MG63 (cell line): ENCODE measurements at places on chromosomes 5 and 9.
A peak's percentile ranks its signal among the peaks of the same experiment; 100 is the strongest.

DNA sequence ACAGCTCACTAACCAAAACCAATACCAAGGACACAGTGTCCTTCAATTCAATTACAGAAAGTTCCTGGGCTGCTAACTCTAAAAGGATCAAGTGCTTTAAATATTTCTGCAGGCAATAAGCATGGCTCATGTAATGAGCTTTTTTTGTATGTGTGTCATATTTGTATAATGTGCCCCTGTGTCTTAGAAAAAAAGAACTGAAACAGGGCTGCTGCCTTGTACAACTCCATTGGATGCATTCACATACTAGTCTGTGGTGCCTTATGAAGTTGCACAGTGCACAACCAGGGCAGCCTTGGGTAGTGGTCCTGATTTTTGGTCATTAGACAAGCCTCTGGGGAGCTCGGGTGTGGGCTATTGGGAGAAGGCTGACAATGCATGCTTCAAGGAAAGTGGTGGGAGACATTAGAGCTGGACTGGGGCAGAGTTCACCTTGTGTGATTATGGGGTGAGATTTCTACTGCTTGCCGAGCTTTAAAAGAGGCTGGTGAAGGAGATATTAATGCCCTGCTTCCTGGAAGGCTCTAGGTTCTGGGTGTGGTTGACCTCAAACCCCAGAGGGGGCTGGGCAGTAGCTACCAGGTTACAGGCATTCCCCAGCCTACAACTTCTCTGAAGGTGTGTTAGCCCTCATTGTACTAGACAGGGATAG is 3.6 kb upstream of the CPEB4 start:
- DNase-seq: no peak

GRCh38 chr9:95090023-95090791 is 227.3 kb downstream of the FANCC start:
- DNase-seq: no peak

DNA sequence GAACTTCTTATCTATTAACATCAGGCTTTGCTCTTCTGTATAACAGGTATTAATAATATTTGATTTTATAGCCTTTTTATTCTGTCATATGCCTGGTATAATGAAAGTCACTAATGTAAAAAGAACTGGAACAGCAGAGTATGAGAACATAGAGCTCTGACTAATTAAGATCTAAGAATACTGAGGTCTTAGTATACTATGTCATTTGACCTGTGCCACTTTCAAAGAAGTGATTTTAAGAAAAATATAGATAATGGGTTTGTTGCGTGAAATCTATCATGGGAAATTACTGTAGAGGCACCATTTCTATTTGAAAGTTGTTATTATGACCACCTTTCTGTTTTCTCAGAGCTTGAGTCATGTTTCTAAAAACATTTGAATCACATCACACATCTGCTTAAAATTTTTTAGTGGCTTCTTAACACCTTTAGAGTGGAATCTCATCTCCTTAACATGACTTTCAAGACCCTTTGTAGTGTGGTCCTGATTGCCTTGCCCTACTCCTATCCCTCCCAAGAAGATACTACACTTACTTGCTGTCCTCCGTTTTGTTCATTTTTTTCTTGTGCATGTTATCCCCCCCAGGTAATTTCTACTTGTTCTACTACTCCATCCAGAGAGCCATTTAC is 14.3 kb downstream of the WDR36 start:
- no peak for DNase-seq

DNA sequence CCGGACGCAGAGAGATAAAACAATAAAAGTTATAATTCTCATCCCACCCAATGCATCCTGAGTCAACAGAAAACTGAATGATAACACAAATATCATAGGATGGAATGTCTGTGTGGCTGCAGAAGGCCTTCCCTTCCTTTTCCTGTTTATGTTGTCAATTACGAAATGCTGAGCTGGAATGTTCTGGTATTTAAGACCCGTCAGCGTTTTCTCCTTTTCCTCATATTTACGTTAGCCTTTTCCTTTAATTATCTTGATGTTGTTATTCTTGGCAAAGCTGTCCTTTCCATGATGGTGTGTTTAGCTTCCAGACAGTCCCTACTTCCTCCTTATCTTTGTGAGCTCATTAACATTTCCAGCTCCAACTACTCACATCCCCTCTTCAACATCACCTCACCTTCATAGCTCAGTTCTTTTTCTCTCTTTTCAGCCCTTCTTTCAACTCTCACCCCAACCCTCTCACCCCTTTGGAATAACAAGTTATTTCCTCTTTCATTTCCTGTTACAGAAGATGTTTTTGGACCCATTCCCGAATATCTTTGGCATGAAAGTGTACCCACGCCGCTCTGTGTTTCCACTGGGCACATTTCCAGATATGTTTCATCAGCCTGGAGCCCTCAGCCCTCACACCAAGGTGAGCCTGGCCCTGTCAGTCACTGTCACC is 221.6 kb downstream of the NR2F1-AS1 start:
- DNase-seq: peak; percentile 23

DNA sequence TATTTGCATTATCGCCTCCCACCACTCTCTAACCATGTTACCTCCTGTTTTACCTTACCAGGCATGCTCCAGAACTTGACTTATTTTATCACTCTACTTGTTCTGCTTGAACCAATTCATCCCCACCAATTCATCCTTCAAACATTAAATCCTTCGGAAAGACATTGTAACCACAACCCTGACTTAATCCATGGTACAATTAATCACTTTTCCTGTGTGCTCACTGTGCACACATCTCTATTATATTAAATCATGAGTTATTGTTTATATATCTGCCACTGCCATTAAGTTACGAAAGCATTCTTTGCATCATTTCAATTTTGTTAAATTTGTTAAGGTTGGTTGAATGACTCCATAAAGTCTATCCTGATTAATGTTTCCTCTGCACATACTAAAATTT is 7.4 kb upstream of the C5orf46 start:
- DNase-seq: no peak

- no peak for DNase-seq
Observed at GRCh38 chr9:118038713-118039112, 334.5 kb downstream of the TLR4 start.

DNA sequence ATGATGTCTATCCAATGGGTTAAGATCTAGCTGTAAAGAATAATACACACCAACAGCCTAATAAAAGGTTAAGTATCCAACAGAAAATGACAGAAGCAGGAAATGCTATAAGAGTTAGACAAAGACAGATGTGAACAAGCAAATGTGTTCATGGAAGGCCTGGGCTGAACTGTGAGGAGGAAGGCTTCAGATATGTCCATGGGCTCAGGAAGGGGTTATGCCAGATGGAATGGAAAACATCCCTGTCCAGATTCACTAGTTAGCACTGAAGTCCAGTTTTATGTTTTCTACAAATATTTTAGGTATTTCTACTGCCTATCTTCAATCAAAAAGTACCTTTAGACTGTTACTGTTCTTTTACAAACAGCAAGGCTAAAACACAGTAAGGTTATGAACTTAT is 27.1 kb downstream of the ERAP1 start:
- no peak for DNase-seq

GRCh38 chr9:83271665-83272071 is 208.7 kb upstream of the RASEF start:
- DNase-seq: no peak
